ENCODE measurements at places on chromosomes 6 and 20.

- no peak for DNase-seq
Observed at GRCh38 chr6:110239526-110240274, 59.5 kb downstream of the CDC40 start.

- DNase-seq = no peak
Observed at GRCh38 chr20:14415467-14415866, 78.1 kb upstream of the FLRT3 start.

DNA sequence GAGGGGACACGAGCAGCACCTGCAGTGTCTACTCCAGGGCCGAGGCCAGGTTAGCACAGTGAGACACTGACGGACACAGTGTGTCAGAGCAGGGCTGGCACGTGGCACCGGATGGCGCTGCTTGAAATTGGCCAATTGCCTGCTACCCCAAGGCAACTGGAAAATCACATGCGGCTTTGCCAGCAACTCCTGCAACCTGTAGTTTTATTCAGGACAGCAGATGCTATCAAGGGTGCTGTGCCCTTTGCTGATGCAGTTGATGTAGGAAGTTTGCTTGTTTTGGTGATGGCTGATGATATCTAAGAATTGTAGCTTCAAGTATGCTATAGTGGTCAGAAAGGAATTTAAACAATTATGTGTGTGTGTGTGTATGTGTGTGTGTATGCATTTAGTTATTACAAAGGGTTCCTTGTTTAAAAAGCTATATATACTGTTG, 25.9 kb downstream of the RIN2 start:
- DNase-seq = no peak

GRCh38 chr6:93418033-93418407, 1.3 kb downstream of the EPHA7 start:
- DNase-seq = no peak

DNA sequence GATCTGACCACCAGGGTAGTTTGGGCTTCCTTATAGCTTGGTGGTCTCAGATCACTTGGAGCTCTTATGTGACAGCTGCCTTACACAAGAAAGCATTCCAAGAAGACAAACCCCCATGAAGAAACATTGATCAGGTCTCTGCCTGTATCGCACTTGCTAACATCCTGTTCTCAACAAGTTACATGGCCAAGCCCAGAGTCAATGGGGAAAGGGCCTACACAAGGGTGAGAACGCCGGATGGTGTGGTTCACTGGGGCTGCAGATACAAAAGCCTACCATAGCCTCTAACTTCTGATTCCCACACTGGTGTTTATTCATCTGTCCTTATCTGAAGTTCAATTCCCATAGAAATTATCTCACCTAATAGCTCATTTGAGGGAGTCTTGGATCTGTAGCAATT, 235.5 kb downstream of the SYNDIG1 start:
- no peak for DNase-seq

- DNase-seq = no peak
Observed at GRCh38 chr6:46530896-46531295, 39.6 kb upstream of the RCAN2 start.

- no peak for DNase-seq
Observed at GRCh38 chr6:122817358-122817757, 28.3 kb downstream of the SMPDL3A start.

All from bone marrow (tissue), 2 donors.